Natural killer cell (primary cell): ENCODE measurements at places on chromosomes 4 and X.

DNA sequence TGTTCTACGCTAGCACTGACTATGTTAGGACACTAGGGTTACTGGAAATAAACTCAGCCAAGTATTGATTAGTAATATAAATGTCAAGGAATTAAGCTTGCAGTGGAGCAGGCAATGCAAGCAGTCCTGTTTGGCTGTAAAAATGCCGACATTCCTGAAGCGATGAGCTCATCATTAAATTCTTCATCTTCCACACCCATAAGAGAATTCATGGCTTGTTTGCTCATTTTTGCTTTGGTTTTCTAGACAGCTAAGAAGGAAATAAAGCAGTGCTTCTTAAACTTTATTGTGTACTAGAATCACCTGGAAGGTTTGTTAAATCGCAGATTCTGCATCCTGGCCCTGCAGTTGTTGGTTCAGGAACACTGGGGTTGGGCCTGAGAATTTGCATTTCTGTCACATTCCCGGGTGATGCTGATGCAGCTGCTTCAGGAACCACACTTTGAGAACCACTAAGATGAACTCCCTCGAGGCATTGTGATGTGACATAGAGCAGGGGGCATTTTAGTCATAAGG, 17.8 kb downstream of the ANXA3 start:
- no peak for DNase-seq

DNA sequence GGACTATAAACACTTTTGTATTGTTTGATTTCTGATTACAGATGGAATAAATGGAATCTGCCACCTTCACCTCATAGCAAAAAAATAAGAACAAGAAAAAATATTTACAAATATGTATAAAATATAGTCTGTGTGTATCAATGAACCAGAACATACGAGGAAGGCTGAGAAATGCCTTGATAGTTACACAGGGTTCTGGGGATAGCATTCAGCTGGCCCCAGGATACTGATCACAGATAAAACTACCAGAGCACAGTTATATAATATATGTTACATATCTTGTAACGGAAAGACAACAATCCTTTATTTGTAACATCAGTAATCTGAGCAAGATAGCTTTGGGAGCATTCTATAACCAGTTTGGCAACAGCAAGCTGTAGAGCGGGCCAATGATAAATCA, 1075.1 kb upstream of the GRID2 start:
- no peak for DNase-seq

DNA sequence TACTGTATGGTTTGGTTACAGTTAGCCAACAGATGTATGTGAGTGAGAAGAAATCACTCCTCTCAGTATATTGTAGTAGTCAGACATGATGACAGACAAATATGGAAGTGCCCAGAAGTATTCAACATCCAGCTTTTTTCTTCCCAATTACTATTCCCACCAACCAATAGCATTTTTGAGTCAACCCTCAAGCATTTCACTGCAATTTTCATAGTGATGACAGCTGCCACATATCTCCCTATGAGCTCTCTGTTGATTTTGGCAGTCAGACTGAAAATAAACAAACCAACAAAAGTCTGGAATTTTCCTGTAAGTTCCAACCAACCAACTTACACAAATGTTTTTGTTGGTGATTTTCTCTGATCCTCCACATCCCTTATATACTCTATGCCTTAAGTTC, 8.2 kb upstream of the TRAM1L1 start:
- DNase-seq: no peak

- no peak for DNase-seq
Observed at GRCh38 chr4:35163168-35163567, 1081.1 kb downstream of the ARAP2 start.
